ENCODE measurements at places on chromosomes 6 and 20.

DNA sequence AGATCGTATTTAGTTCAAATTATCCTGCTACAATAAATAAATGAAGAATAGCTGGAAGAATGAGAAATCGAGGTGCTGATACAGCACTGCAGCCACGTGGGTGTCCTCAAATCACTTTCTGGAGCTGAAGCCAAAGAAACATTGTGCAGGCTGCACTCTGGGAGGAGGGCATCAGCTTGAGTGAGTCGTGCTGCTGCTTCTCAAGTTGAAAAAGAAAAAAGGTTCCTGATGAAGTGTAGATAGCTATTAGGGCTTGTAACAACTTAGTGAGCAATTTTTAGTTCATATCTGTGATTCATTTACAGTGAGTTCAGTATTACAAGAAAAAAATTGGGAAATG, 40.5 kb downstream of the DSE start:
- DNase-seq = no peak

DNA sequence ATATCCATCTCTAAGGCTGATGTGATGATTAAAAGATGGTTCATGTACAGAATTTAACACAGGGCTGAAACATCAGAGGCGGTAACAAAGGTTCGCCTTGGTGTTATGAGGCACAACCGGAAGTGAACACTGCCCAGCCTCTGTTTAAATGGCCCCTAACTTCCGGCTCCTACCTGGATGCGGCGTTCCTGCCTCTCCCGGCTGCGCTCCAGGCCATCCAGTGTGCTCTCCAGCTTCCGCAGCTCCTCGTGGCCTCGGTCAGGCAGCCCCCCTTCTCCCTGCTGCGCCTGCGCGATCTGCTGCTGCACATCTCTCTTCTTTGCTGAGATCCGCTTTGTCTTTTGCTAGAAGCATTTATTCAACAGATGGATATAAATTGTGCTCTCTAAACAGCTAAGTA, 195.3 kb downstream of the SYNE1 start:
- DNase-seq = no peak

- DNase-seq = peak; percentile 69
Measured at GRCh38 chr6:129744201-129744879, 34.4 kb upstream of the ARHGAP18 start.

GRCh38 chr6:24686946-24687345, 20.1 kb downstream of the ACOT13 start:
- no peak for DNase-seq

GRCh38 chr6:138533667-138534066, 34.4 kb upstream of the NHSL1 start:
- peak; percentile 6 for DNase-seq

GRCh38 chr6:6892744-6893583, 214.8 kb upstream of the RREB1 start:
- no peak for DNase-seq

- DNase-seq = no peak
Measured at GRCh38 chr6:26158076-26158580, 70.9 kb downstream of the HFE start.

GRCh38 chr6:159689001-159689400, 4.0 kb downstream of the SOD2 start:
- DNase-seq = no peak

DNA sequence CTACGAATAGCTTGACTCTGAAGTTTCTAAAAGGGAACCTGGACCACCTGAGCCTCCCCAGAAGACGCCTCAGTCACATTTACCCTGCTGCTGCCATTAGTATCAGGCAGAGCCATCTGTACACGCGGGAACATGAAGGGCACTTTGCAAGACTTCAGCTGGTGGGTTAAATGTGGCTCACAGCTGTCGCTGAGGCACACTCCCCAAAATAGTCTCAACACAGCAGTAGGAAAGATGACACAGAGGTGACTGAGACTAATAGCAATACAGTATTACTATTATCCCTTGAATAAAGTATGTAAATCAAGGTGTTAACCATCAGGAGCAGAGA, 29.0 kb downstream of the PSMB1 start:
- no peak for DNase-seq

DNA sequence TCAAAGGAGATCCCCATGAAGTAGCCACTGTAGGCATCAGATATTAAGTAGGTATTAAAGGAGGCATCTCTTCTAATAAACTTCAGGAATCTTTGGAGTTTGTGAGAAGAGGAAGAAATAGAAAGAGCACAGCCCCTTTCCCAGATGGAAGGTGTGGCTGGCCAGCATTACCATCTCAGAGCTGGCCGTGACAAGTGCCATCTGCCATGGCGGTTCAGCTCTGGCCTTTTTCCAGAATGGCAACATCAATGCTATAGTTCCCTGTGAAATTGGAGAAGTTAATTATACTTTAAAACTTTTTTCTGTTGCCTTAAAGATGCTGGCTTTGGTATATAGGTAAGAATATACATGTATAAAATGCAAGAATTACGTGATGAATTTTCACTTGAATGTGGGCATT, 51.9 kb upstream of the MCUR1 start:
- no peak for DNase-seq

GRCh38 chr20:20480126-20480525, 112.2 kb downstream of the INSM1 start:
- DNase-seq = no peak

Measured in RCC 7860 (cell line).